ENCODE measurements at places on chromosomes 1 and 21.

GRCh38 chr1:169321539-169321938 lies 46.1 kb downstream of the NME7 start:
- DNase-seq, result no peak

GRCh38 chr1:211647711-211648121 lies 27.7 kb downstream of the NEK2 start:
- no peak for DNase-seq

- DNase-seq, result no peak
Measured at GRCh38 chr1:30484668-30485067, 238.7 kb downstream of the MATN1 start.

DNA sequence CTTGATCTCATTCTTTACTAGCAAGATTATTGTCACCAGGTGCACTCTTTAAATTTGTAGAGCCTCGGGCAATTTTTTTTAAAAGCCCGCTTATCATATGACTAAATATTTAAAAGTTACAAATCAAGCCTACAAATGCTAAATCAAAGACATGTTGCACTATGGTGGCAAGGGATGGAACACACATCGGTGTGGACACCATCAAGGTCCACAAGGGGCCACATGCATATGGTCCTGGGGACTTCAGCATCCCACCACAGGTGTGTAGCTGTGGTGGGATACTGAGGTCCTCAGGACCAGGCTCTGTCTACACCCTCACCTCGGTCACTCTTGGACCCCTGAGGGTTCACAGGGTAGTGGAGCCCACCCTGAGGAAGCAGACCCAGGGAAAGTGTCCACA lies 45.8 kb downstream of the FAM78B start:
- DNase-seq, result no peak

DNA sequence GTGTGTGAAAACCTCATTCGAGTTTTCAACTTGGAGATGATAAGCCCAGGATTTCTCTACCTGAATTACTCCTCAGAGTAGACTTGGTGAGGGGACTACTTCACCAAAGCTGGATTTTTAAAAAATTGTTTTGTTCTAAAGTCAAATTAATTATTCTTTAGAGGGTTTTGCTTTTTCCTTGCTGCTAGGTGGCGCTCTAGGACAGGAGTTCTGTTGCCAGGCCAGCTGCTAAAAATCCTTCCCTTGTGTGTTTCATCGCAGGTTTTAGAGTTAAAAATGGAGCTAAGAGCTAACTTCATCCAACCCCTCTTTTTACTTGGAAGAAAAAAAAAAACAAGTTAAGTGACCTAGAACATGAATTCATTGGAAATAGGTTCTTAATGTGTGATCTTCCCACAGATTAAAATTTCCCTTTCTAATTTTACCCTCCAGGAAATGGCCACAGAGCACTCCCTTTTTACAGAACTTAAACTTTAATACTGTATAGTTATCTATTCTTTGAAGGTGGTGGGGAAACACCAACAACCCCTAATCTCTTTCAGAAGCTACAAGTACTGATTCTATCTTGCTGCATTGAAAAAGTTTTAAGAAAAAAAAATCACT lies 36.7 kb upstream of the FAM163A start:
- DNase-seq, result peak; percentile 51

DNA sequence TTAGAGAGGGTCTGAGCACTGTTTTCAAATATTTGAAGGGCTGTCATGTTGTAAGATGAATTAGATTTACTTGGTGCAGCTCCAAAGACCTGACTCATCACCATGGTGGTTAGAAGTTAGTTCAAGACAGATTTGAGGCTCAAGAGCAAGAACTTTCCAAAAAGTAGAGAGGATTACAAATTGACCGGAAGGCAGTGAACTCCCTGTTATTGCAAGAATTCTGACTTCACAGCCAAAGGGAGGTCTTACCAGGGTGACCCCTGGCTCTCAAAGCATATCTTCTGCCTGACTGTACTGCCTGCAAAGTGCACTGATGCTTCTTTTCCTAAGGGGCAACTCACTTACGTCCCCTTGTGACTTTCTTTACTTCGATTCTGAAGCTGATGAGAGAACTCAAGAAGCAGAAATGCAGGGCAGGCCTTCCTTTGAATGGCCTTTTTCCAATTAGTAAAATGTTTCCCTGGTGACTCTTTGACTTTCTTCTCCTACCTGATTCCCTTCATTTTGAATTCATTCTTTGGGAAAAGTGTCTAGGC lies 86.4 kb downstream of the NAV1 start:
- DNase-seq, result no peak

DNA sequence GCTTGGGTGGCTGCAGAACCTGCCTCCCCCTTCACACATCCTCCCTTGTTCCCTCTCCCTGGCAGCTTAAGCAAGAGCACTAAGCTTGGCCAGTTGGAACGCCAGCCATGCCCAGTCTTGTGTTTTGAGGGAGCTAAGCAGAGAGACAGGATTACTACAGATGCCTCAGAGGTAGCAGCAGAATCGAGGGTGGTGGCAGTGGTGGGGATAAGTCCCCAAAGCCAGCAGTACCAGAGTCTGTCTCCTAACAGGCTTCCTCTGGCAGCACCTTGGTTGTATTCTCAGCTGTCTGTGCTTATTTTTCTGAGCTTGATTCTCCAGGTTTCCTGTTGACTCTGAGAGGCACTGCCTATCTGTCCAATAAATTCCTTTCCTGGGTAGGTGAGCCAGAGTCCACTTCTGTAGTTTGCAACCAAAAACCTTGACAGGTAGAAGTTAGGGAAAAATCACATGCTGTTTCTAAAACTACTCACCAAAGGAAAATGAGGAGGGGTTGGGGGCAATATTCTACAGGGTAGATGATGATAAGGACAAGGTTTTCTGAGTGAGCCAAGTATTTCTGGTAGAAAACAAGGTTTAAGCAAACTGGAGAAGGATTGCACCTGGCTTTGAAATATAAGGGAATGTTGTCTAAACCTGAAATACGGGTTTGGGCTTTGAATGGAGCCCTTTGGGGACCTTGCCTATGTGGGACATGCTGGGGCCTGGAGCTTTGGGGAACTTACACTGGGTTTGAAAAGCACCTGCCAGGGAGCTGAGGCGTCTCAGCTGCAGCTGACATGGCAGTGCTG lies 100.8 kb downstream of the PBX1 start:
- no peak for DNase-seq

DNA sequence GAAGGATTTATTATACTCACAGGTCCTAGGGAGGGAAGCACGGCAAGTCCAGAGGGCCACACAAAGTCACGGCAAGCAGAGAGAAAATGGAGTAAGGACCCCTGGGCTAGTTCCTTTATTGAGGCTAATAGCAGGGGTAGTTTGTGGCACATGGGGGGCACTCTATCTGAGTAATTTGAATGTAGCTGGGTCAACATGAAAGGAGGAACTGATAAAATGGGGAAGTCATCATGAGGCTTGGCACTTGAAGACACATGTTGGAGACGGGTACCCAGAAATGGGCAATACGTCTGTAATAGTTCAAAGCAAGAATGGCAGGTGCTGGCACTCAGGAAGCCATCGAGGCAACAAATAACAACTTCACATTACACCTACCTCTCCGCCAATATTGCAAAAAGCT lies 1136.4 kb downstream of the MRPL39 start:
- DNase-seq, result no peak

DNA sequence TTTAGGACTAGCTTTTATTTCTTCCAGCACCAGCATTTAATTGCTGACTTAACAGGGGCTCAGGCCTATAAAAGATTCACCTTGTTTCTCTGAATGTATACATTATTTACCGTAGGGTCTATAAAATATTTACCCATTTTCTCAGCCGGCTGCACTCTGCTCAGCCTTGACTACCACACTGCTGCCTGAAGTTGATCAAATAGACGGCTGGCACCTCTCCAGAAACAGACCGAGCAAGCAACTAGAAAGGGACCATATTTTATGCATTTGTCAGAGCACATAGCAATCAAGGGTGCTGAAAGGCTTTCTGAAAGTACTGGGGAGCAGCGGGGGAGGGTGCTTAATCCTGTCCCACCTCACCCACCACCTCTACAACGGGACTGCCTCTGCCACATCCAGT lies 64.7 kb upstream of the FGGY start:
- DNase-seq, result peak; percentile 47

- DNase-seq, result peak; percentile 82
Measured at GRCh38 chr1:24070821-24071393, 41.0 kb downstream of the MYOM3 start.

DNA sequence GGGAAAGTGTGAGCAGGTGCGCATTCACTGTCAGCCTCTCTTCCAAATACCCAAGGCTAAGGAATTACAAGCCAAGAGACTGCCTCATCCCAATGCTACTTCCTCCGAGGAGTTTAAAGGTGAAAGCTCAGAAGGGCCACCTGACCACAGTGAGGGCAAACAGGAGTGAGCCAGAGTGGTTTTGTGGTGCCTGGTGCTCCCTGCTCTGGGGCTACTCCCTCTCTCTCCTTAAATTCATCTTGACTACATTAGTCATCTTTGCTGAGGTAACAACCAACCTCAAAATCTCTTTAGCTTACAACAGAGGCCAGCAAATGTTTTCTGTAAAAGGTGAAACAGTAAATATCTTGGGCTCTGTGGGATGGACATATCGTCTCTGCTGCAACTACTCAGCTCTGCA lies 14.2 kb upstream of the ZBTB8A start:
- DNase-seq, result no peak

DNA sequence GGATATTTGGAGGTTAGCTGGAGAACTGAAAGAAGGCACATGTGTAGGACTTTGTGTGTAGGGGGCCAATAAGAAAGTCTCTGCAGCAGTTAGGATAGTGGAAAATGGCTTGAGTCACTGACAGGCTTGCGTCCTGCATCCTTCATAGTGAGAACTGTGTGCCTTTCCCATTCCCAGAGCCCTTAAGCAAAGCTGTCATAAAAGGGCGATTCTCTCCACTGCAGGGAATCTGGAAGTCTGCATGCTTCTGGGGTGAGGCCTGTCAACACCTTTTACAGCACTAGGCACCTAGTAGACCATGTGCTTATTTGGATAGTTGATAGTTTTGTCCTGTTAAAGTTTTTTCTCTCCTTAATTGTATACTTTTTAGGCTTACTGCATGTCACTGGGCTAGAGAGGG lies 39.4 kb upstream of the MACF1 start:
- no peak for DNase-seq

DNA sequence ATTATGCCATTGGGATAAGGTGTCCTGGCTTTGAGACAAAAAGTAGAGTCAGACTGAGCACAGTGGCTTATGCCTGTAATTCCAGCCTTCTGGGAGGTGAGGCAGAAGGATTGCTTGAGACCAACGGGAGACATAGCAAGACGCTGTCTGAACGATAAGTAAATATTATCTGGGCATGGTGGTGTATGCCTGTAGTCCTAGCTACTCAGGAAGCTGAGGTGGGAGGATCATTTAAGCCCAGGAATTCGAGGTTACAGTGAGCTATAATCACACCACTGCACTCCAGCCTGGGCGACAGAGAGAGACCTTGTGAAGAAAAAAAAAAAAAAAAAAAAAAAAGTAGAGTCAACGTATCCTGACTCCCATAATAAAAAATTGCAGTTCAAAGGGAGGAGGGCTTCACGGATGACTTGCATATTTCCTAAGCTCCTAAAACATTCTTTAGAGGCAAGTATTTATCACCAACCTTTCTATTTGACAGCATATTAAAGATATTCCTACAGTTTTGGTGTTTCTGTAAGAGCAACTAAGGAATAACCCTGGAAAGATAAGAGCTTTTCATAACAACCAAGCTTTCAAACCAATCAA lies 141.2 kb downstream of the SLC44A5 start:
- no peak for DNase-seq

GRCh38 chr21:31732597-31733550 lies 956 bp upstream of the SCAF4 start:
- peak; percentile 24 for DNase-seq

DNA sequence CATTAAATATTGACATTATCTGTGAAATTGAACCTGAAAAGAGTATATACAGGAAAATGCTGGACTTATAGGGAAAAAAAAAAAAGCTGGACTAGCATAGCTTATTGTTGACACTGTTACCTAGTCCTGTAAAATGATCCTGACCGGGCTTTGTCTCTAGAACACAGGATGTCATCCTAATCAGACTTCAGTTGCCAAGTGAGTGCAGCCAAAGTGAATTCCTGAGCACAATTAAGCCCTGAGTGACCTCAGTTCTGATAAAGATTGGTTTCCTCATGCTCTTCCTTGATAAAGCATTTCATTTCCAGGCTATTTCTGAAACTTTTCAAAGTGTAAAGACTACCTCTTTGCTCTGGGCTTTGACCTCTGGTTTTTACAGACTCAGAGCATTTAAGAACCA lies 19.8 kb downstream of the SELP start:
- no peak for DNase-seq

DNA sequence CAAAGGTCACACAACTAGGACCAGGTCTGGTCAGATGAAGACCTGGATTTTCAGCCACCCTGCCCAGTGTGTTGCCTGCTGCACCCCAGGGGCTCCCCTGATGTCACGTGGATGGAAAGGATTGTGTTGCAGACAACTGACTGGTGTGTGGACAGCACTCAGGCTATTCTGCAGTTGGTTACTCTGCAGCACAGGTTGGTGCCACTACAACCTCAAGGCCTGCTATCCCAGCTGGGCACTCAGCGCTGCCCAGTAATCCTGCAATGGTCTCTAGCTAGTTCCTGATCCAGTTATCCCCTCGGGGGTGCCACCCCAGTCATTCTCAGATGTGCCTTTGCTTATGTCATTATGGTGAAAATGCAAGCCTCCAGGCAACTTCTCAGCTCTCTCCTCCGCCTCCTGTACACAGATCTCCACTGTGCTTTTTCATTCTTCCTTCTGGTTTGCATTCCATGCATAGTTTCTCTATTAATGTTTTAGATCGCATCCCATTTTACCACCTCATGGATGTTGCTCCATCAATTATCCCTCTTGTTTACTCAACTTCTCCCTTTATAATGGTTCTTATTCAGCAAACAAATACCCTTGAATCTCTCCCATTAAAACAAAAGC lies 503.2 kb upstream of the CAMK1G start:
- DNase-seq, result no peak

DNA sequence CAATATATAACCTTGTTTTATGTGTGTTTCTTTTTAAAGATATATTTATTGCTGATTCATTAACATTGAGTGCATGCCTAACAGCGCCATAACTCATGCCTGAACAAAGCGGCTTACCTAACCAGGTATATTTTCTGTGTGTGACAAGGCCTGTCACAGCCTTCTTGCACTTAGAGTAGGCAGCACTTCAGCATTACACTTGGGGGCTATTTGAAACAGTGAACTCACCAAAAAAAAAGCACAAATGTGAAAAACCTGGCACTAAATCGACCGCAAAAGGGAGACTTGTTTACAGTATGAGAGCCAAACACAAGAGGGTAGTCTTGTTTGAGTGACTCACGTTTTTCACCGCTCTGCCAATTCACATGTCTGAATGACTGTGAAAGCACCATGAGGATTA lies 111.7 kb downstream of the DISP1 start:
- peak; percentile 56 for DNase-seq

DNA sequence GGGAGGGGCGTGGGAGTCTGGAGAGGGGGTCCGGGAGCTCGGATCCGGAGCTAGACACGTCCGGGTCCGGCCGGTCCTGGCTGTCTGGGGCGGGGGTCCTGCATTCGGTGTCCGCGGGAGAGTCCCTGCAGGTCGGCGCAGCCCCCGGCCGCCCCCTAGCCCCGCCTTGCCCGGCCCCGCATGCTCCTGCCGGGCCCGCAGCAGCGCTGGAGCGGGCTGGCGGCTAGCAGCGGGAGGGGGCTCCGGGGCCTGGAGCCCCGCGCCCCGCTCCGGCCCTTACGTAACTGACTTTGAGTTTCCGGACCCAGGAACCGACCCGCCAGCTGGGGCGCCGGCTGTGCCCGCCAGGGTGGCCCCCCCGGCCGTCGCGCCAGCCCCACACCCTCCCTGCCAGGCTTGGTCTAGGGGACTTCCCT lies 26.9 kb upstream of the EPB41 start:
- DNase-seq, result peak; percentile 52

All from adrenal gland (tissue), 19 donors.